AG10803 (cell line): ENCODE measurements at places on chromosomes 16 and 17.

GRCh38 chr16:88672776-88673175, 9.9 kb upstream of the MVD start:
- no peak for DNase-seq

GRCh38 chr16:69934751-69935150, 16.4 kb upstream of the CLEC18A start:
- no peak for DNase-seq

DNA sequence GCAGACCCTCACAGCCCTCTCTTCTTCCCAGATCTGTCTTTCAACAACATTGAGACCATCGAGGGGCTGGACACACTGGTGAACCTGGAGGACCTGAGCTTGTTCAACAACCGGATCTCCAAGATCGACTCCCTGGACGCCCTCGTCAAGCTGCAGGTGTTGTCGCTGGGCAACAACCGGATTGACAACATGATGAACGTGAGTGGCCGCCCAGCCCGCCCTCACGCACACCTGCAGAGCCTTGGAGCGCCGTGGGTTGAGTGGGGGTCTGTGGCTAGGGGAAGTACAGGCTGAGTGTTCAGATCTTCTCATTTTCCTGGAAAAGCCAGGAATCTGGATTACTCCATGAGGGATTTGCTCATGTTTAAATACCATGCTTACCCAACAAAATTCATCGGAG, 15.2 kb downstream of the DRC3 start:
- DNase-seq = no peak

DNA sequence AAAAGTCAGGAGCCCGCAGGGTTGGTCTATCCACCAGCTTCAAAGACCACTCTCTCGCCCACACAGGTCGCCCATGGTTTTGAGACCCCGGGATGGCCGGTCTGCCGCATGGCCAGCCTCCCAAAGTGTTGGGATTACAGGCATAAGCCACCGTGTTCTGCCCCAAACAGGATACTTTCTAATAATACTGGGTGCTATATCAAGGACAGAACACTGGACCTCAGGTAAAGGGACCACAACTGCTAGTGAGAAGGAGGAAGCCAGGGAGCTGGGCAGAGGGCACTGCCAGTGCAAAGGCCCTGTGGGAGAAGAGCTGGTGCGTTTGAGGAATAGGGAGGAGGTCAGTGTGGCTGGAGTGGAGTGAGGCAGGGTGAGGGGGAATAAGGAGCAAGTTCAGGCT, 34.1 kb downstream of the IL21R start:
- no peak for DNase-seq

GRCh38 chr17:74877592-74878548, 5.1 kb upstream of the FDXR start:
- no peak for DNase-seq

GRCh38 chr16:83942815-83943515, 10.1 kb upstream of the OSGIN1 start:
- no peak for DNase-seq
